ENCODE measurements at places on chromosomes 13 and 19.

DNA sequence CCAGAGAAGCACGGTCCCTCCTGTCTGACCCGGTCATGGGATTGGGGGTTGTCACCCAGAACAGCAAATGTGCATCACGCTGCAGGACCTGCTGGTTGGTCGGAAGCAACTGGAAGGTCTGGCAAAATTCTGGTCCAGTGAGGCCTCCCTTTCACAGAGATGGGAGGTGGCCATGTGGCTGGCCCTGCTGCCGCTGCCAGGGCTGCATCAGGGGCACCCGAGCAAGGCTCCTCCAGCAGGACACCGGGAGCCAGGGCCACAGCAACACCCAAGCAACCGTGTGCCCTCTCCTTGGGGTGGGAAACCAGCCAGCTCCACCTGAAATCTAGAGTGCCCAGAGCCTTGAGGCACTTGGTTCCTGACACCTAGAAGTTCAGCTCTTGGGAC is 11.5 kb upstream of the GAS6 start:
- DNase-seq: no peak

DNA sequence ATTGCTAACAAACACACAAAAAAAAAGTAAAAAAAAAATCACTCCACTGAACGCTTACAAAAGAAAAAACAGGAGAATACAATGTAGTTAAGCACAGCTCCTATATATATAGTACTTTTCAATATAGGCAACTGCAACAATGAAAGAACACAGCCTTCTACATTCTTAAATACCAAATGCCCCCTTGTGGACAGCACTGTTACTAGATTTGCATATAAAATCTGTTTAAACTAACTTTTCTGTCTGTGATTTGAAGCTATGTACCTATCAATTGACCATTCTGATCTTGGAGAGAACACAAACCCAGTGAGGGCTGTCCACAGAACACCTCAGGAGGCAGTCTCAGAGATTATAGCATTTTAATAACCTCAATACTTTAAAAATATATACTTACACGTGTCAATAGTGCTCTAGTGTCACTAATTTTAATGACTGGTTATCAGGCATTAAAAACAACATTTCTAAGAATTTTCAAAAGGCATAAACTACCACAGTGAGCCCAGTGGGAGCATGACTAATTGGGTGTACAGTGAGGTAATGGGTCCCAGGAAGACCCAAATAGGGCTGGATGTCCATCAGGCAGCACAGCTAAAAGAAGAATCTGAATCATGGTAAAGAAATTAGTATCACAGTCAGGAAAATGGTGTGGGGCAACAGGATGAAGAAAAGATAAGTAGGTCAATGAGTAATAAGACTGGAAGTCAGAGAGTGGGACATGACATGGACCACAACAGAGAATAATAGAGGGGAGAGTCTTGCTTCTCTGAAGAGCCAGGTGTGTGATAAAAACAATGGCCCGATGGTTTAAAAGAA is 22.2 kb downstream of the CCDC169 start:
- no peak for DNase-seq

DNA sequence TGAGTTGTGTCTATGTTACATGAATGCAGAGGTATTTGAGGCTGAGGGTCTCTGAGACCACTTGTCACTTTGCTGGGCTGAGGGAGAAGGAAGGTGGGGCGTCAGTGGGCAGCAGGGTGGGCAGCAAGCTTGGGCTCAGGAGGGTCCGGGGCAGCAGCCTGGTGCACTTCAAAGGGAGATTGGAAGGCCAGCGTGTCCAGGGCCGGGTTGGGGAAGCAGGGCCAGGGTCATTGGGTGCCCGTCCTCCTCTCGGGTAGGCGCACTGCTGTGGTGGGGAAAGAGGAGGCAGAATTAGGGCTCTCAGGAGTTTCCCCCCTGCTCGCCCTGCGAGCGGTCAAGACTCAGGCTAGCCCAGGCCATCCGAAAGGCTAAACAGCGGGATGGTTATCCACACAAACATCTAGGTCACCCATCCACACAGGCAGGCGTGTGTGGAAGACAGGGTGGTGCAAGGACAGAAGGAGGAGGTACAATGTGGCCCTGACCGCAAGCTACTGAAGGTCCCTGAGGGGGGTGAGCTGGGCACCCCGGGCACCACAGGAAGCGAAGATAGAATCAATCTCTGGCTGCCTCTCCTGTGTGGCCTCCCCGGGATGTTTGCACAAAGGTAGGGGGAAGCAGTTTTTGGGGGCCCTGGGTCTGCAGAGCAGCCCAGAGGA is 37.7 kb downstream of the MYO9B start:
- no peak for DNase-seq

DNA sequence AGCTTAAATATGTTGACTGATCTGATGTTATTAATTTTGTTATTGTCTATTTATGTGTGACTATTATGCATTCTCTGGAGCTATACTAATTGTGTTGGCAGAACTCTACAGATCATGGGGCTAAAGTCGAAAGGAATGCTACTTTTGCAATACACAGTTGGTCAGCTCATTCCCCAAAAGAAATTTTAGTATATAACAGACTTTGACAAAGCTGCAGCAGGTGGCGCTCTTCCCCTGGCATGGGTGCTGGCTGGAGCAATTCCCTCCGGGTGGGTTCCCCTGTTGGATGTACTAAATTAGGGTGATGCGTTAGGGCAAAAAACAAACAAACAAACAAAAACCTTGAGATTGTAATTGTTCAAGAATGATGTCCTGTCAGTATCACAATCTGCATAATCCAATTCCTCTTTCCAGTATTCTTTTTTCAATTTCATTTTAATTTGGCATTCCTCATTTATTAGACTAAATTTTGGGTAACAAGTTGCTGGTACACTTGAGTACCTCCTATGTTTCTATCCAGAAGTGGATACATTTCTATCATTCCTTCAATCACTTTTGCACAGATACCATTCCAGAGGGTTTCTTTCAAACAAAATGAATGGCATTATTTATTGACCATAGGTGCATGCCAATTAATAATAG is 322.8 kb upstream of the EDNRB start:
- DNase-seq: no peak

DNA sequence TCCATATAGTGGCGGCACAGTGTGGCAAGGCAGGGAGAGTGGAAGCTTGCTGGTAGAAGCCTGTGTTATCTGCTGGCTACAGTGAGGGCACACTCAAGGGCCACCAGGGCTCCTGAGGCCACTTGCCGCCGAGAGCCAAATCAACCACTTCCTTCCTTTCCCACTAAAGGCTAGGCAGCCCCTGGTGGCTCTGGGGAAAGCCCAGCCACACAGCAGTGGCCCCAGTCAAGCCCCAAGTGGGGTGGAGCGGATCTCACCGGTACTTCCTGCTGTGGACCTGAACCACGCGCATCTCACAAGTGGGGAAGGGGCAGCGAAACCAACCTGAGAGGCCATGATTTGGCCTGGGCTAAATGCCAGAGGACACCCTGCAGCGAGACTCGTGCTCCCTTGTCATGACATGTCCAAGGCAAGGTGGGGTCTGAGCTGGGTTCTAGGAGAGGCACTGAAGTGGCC is 21.9 kb upstream of the SLC35E1 start:
- no peak for DNase-seq

- no peak for DNase-seq
These were observed 1.2 kb downstream of the ZNF256 start for GRCh38 chr19:57946316-57946715.

DNA sequence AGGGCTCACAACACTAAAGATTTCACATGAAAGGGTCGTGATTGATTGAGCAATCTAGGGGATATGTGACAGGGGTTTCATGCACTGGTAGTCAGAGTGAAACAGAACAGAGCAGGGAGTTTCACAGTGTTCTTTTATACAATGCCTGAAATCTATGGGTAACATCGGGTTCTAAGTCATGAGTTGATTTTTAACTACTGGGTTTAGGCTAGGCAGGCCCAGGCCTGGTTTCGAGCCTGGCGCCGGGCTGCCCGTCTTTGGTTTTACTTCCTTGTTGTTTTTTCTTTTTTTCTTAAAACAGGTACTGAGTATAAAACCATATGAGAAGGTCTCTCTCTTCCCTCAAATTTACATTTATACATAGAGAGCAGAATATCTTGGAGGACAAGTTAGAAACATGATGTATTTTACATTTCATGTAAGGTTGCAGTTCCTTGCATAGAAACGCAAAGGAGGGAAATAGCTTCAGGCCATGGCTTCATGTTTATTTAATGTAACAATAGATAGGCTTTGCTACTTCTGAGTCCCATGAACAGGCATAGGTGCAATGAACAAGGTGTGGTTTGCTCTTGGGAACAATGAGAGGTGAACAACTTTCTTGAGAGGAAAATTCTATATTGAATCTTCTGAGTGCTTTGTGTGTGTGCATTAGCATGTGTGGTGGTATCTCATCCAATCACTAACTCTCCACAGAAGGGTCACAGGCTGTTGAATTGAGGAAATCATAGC is 128.9 kb upstream of the RXFP2 start:
- no peak for DNase-seq

GRCh38 chr13:51906581-51906980 is 44.8 kb downstream of the CCDC70 start:
- DNase-seq: no peak

GRCh38 chr19:2625434-2625833 is 77.1 kb downstream of the GNG7 start:
- DNase-seq: no peak

DNA sequence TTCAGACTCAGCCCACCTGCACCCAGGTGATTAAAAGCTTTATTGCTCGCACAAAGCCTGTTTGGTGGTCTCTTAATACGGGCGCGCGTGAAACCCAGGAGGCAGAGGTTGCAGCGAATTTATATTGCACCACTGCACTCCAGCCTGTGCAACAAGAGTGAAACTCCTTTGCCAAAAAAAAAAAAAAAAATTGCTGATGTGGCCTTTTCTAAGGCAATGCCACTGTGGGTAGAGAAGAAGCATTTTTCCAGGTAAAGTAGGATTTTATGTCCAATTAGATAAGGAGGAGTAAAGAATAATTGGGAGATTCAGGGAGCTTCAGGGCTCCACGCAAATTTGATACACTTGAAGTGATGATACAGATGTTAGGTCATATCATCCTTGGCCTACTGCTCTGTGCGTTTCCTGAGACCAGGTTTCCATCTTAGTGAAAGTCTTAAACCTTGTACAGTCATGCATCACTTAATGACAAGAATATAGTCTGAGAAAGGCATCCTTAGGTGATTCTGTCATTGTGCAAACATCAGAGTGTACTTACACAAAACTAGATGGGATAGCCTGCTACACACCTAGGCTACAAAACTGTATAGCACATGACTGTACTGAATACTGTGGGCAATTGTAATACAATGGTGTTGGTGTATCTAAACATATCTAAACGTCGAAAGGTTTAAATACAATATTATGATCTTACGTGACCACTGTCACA is 150.9 kb downstream of the SPRY2 start:
- DNase-seq: no peak

GRCh38 chr13:49125964-49126524 is 94.1 kb upstream of the MLNR start:
- no peak for DNase-seq

DNA sequence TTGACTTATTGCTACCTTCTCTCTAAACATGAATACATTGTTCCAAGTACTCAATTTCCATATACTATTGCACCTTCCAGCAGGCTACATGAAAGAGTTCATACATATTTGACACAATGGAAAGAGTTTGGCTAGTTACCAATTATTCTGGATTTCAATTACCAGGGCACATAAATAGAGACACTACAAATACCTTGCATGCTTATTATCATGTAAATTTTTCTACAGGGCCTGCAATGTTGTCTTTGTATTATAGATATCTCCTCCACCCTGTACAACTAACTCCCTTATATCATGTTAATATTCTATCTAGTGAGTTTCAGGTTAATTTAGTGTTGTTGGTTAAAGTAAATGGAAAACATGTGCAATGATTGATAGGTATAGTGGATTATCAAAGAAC is 540.7 kb upstream of the SLITRK5 start:
- DNase-seq: no peak

GRCh38 chr13:43661161-43661830 is 125.5 kb downstream of the ENOX1 start:
- no peak for DNase-seq

GRCh38 chr13:28641600-28641926 is 17.4 kb upstream of the POMP start:
- DNase-seq: no peak

- no peak for DNase-seq
These were observed 8.3 kb downstream of the RPS19 start for GRCh38 chr19:41868120-41868988.

- DNase-seq: no peak
These were observed 1.4 kb downstream of the PEG3 start for GRCh38 chr19:56838909-56839651.

DNA sequence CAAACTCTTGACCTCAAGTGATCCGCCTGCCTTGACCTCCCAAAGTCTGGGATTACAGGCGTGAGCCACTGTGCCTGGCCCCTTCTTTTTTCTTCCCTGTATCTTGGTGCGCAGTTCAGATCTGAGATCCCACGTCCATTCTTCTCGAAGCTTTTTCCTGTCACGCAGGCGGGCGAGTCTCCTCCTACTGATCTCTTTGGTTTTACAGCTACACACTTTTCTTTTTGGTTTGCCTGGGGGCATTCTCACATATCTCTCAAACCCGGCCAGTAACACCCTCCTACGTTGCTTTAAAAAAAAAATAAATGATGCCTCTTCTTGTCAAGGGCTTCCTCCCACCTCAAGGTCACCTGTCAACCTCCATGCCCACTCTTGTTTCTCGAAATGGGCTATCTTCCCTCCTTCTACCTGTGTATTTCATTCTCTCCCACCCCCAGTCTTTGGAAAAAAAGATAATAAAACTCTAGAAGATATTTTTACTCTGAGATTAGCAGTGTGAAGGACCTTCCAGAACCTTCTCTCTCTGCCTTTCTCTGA is 12.1 kb downstream of the TMPRSS9 start:
- DNase-seq: no peak

DNA sequence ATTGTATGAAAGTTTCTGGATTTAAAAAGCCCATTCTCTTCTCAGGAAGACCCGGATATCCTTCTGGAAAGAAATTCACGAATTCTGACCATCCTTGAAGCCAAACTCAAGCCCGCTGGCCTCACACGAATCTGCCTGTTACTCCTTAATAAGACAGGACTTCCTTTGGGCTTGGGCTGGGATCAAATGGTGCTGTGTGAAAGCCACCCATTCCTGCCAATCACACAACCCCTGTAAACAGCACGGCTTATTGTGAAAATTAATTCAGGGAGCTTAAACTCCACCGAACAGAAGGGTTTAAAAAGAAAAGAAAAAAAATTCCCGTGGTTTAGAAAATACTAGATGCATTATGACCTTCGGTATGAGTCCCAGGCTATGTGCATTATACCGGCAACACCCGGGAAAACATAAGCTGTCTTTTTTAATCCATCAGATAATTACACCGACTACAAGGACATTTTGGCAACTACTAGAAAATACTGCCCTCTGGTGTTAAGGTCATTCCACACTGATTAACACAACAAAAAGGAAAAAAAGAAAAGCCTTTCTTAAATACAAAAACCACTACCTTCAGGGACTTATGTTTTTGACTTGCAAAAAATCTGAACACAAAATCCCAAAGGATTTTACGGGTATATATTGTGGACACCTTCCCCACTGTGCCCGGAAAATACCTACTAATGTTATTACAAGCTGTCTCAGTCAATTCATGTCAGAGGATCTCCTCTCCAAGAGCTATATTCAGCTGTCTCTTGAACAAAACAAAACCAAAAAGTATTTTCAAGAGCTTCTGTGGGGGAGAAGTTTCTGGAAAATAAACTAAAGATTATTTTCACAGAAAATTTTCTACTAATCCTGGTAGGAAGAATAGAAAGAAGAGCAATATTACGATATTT is 76.0 kb upstream of the LSM14A start:
- DNase-seq: no peak

GRCh38 chr13:106090001-106090400 is 445.5 kb downstream of the EFNB2 start:
- DNase-seq: no peak

Data from stimulated activated CD8-positive, alpha-beta memory T cell treated with anti-CD3 and anti-CD28 coated beads, Interleukin-15, amount 100 ng/mL, for 1 hour (primary cell).